ENCODE measurements at places on chromosomes 1 and 21.

DNA sequence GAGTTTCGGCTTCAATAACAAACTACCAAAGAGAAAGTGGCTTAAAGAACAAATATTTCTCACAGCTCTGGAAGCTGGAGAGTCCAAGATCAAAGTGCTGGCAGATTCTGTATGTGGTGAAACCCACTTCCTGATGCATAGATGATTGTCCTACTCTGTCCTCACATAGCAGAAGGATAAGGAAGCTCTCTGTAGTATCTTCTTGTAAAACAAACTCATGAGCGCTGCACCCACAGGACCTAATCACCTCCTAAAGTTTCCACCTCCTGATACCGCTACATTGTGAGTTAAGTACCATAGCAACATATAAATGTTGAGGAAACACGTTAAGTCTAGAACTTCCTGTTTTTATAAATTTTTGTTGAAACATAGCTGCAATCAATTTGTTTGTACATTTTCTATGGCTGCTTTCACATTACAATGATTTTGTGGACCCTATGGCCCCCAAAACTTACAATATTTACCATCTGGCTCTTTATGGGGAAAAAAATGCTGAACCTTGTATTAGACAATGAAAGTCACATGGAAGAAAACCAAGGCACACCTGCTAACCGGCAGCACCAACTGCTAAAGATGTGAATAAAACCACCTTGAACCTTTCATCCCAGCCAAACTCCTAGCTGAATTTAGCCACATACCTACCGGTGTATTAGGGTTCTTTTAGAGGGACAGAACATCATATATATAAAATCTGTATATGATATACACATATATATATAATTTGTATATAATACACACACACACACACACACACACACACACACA, 1423.4 kb downstream of the NCAM2 start:
- no peak for DNase-seq

GRCh38 chr1:227889047-227889862, 58.5 kb downstream of the WNT9A start:
- DNase-seq: no peak

GRCh38 chr1:1540090-1540817, at the start of gene TMEM240:
Gene TMEM240, minus strand, starts transcription at chr1:1540624. Its CDS starts 278 bp downstream, at chr1:1540346.
- DNase-seq: no peak

DNA sequence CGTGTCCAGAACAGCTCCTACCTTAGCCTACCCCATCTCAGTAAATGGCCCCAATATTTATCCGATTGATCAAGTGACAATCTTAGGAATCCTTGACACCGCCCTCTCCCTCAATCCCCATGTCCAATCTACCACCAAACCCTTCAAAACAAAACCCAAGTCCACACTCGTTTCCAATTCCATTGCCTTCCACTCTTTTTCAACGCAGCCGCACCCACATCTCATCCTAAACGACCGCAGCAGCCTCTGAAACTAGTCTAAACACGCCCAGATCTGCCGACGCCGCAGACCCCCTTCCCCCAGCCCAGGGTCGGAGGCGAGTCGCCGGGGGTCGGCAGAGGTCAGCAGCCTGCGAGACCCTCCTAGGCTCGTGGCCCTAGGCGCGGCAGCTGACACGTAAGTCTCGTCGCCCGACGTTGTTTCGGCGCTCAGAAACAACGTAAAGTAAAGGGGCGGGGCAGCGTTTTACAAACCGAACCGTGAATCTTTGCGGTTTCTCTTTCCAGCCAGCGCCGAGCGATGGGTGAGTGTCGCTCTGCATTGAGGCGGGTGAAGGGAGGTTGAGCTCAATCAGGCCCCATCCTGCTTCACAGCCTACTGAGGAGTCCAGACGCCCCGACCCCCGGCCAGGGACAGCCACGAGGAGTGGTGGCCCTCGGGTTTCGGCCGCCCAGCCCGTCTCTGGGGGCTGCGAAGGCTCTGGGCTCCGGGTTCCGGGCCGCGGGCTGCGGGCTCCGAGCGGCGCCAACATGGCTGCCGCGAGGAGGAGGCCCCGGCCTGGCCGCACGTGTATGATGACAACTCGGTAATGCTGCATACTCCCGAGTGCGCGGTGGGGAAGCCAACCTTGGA, at the start of gene RPS8:
TSS of gene RPS8 (plus strand) at position 463 of the 852 bp plus-strand sequence. CDS start at position 520, 57 bp downstream.
- peak; percentile 90 for DNase-seq

- peak; percentile 32 for DNase-seq
Measured at GRCh38 chr1:43908858-43909257, 24.7 kb upstream of the ARTN start.

GRCh38 chr1:159247266-159247665, 42.6 kb downstream of the ACKR1 start:
- DNase-seq: no peak

DNA sequence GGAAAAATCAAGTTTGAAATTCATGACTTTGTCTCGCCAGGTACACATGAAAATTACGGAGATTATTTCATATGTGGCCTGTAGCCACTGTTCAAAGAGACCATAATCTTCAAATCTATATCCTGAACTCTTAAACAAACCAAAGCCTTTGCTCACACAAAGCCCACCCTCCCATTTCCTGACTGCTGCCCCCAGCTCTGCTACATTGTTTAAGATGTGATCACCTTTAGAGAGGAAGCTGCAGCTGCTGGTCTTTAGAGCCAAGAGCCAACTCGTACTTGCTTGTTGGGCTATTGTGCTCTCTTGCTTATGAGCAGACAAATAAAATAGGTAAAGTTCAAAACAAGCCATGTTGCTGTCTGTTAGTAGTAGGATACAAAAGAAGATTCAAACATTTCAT, 71.9 kb downstream of the DTL start:
- no peak for DNase-seq

GRCh38 chr1:198030682-198031081, 113.5 kb downstream of the LHX9 start:
- no peak for DNase-seq

DNA sequence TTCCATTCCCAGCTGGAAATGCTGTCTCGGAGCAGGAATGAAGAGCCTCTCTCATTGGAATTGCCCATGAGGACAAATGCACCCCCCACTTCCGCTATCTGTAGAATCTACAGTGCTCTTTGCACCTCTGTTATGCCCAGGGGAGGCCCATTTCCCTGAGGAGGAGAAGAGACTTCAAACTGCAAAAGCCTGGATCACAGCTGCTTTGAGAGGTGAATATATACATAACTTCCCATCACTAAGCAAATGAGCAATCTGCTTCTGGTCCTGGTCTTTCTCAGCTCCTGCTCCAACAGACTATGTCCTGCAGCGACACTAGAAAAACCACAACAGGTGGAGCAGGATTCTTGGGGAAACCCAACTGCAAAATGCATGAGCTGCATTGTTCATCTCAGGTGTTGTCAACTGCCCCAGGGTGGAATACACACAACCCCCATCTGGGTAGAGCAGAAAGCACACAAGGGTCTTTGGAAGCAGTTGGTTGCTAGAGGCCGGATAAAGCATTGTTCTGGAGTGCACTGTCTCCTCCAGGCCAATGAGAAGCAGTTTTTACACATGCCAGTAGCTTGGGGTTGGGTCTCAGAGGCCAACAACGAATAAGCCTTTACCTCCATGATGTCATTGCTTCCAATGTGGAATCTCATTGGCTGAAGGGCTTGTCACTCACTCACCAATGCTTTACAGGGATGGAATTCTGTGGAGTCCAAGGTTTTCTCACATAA, 67.7 kb upstream of the RAB4A start:
- DNase-seq: peak; percentile 55

GRCh38 chr1:113792986-113793385, 19.3 kb downstream of the RSBN1 start:
- no peak for DNase-seq

DNA sequence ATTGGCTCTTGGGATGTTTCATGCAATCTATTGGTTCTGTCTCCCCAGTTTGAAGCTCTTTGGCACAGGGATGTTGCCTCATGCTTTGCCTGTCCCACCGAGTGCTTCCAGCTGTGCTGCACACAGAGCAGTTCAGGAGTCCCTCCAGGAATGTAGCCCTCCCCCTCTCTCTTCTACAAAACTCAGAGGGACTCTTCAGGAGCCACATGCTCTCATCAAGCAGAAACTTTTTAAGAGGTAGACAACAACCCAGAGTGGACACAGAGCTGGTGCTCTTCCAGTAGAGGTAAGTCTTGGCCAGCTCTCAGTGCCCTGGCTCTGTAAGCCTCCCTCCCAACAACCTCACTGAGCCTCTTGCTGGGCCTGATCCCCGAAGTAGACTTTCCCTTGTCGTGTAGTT, 11.6 kb upstream of the ZNF697 start:
- no peak for DNase-seq

DNA sequence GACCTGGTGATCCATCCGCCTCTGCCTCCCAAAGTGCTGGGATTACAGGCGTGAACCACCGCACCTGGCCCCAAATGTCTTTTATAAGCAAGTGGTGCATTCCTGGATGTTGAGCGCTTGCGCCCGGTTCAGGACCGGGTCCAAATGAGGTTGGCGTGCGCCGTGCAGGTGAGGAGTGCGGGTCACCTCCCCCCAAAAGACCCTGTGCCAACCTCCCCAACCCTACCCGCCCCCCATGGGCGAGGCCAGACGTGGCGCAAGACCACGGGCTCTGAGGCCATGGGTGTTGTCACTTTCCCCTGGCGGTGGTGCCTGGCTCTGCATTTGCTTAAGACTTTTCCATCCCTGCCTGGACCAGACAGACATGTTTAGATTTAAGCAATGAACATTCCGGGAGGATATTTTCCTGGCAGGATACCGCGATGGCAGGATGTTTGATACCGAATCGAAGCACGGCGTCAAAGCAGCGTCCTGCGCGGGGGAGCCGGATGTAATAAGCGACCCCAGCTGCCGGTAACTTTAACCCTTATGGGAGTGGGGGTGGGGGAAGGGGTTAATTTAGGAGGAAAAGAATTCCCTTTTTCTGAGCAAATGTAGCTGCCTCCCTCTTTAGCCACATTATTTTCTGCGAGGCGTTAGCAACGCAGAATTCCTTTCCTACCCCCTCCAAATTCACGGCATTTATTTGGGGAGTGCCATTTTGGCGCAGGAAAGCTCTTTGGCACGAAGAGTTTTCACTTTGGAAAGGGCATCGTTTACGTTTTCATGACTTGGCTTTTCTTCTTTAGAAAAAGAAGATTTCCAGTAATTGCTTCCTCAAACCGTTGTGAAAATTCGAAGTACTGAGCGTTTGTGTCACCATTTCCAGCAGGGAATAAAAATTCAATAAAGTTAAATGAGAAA, 27.8 kb upstream of the RNF187 start:
- peak; percentile 72 for DNase-seq

DNA sequence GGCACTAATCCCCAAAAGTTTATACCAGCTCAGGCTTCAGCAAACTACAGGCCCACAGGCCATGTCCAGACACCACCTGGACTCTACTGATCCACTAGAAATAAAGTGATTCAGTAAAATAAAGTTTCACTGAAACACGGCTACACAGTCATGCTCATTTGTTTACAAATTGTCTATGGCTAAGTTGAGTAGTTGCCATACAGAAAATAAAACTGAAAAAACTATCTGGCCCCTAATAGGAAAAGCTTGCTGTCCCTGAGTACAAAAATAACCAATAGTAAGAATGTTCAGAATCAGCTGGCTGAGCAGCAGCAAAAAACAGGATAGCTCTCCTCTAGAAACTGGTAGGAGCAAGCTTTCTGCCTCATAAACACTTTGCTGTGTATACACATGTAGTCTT, 221.5 kb downstream of the RERE start:
- no peak for DNase-seq

GRCh38 chr1:168210312-168210711, 15.5 kb upstream of the SFT2D2 start:
- DNase-seq: no peak

DNA sequence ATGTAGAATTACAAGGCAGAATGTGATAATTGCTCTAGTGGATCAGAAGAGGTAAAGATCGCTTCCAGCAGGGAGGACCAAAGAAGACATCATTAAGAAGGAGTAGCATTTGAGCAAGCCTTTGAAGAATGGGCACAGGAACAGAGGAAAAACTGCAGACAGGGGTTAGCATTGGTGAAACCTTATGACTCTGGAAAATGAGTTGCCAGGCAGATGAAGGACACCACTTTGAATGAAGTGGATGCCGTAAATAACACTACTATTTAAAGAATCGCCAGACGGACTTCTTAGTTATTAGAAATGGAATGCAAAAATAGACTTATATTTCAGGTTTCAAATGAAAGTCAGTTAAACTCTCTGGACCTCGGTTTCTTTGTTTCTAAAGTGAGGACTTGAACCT, 727.7 kb downstream of the USP25 start:
- DNase-seq: no peak

DNA sequence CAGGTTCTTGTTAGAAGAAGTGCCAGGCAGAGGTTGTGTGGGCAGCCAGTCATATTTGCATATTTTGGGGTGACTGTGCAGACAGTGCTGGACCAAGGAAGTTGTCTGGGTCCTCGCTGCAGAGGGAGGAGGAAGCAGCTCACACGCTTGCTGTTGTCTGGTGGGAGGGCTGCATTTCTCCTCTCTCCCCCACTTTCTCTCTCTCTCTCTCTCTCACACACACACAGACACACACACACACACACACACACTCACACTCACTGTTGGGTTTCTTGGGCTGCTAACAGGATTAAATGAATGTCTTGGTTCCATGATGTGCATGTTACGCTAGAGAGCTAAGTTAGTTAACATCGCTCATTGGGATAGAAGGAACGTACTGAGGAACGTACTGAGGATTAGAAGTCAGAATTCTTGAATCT, 72.9 kb downstream of the AGPAT3 start:
- no peak for DNase-seq

- DNase-seq: no peak
Measured at GRCh38 chr1:86491171-86491950, 22.6 kb downstream of the CLCA1 start.

- no peak for DNase-seq
Measured at GRCh38 chr1:203045821-203046594, 19.7 kb downstream of the PPFIA4 start.

- DNase-seq: no peak
Measured at GRCh38 chr21:42248783-42249597, 30.1 kb downstream of the ABCG1 start.

DNA sequence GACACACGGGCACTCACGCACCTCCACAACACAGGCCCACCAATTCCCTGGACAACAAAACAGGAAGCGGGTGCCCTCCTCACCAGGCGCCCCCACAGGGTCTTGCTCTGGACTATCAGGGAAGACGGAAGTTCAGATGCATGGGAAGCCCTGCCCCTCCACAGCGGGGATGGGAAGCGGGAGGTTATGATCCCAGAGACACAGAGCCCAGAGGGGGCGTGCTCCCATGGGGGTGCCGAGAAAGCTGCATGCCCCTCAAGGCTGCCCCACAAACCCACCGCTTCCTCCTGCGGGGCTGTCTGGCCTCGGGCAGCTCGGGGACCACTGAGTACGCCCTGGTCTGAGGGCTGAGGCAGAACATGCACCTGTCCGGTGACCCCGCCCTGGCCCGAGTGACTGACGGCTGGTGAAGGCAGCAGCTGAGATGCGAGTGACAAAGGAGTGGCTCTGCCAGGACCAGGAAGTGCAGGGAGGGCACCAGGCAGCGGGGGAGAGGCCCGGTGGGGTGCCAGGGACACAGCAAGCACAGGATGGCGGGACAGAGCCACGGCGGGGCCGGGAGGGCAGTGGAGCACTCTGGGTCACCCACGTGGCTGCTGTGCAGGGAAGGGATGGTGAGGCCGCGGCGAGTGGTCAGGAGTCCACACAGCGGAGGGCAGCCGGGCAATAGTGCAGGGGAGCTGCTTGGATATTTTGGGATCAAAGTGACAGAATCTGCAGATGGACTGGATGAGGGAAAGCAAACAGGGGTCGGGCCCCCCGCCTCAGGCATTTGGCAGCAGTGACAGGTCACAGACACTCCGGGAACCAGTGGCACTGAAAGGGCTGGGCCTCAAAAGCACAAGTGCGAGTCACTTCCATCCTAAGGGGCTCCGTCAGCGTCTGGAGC, 18.6 kb downstream of the NADK start:
- DNase-seq: no peak

Data from foreskin keratinocyte (primary cell).